ENCODE measurements at places on chromosomes 16 and 17.

GRCh38 chr17:393806-394717 lies 41.5 kb upstream of the RPH3AL start:
- no peak for DNase-seq

DNA sequence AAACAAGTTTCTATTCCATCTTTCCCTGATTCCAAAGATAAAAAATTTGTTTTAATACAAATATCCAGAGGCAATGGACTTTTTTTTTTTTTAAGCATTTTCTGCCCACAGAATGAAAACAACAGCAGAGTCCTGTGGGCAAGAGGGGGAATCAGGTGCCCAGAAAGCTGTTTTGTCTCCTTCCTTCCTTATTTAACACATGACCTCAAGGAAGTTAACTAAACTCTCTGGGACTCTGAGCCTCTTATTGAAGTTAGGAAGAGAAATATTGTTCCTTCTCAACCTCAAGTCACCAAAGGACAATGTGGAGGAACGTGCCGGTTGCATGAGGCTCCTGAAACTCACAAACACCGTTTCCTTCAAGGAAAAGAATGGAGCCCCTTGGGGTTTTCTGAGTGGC lies 34.9 kb downstream of the LITAF start:
- no peak for DNase-seq

DNA sequence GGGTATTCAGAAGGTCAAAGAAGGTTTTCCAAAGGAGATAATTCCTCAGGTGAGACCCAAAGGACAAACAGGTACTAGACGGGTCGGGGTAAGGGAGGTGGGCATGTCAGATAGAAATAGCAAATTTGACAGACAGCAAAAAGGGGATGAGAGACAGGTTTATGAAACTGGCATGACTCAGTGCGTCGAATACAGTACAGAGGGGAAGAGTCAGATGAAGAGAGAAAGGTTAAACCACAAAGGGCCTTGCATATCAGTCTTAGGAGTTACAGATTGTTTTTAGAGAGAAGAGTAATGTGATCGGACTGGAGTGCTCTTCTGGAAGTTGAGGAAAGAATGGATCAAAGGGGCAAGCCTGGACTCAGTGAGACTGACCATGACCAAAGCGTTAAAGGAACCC lies 88.4 kb downstream of the ZZEF1 start:
- DNase-seq, result no peak

- DNase-seq, result no peak
These were observed 20.7 kb downstream of the TMEM235 start for GRCh38 chr17:78252111-78252634.

GRCh38 chr17:51913491-51914205 lies 244.9 kb downstream of the CA10 start:
- no peak for DNase-seq

DNA sequence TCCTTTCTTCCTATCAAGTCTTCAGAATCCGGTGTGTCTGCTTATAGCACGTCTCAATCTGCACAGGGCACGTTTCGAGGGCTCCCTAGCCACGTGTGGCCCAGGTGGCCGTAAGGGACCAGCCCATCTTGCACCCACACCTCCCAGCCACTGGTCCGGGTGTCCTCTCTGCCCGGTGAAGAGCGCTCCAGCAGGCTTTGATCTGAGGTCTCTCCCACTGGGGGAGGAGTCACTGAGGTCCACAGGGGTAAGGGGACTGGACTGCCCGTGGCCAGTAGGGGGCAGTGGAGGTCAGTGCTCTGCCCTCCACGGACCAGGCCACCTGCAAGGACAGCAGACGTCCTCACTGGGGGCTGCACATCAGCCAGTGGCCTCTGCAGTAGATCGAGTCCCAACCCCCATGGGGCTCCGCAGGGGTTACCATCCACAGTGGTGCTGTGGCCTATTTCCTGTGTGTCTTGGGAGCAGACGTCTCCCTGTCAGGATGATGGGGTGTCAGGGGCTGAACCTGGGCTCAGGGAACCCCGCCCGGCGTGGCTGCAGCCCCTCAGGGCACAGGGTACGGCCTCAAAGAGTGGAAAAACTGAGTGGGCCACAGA lies 204.1 kb upstream of the CIBAR2 start:
- DNase-seq, result no peak

DNA sequence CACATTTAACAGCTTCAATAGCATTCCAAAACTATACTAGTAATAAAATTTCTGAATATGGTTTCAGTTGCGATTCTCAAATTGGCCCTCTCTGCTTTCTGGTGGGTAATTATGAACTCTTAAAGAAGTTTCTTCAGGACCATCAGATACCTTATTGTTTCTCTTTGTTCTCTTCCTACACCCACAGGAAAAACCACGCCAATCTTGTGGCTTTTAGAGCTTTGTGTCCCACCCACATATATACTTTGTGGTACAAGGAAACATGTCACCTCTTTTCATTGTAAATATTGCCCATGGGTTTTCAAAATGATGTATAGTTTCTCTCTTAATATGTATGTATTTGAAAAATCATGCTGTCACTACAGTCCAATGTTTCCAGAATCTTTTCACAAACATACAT lies 12.1 kb downstream of the ABCA9 start:
- DNase-seq, result no peak

- DNase-seq, result peak; percentile 67
These were observed 984 bp downstream of the CENPV start for GRCh38 chr17:16352303-16352666.

GRCh38 chr17:73365301-73365874 lies 53.6 kb upstream of the CDC42EP4 start:
- no peak for DNase-seq

GRCh38 chr16:82699260-82699659 lies 72.5 kb downstream of the CDH13 start:
- DNase-seq, result no peak
